ENCODE measurements at places on chromosomes 1 and 21. TPM values are rescaled to one million over a fixed set of nuclear protein-coding genes. Genes with fewer than 3 reads are reported as not detected.

The SH2D2A gene
- 2.3 TPM for total RNA-seq

The PRELP gene
- total RNA-seq = not detected

The TRIM63 gene
- 0.38 TPM for total RNA-seq

The LRRC3 gene
- 2.9 TPM for total RNA-seq

The LIN9 gene
- total RNA-seq = 6.8 TPM

The CELA2B gene
- total RNA-seq = not detected
